ENCODE measurements at places on chromosomes 6 and 20. TPM values are rescaled to one million over a fixed set of nuclear protein-coding genes. Genes with fewer than 3 reads are reported as not detected.
A peak's percentile ranks its signal among the peaks of the same experiment; 100 is the strongest.

DNA sequence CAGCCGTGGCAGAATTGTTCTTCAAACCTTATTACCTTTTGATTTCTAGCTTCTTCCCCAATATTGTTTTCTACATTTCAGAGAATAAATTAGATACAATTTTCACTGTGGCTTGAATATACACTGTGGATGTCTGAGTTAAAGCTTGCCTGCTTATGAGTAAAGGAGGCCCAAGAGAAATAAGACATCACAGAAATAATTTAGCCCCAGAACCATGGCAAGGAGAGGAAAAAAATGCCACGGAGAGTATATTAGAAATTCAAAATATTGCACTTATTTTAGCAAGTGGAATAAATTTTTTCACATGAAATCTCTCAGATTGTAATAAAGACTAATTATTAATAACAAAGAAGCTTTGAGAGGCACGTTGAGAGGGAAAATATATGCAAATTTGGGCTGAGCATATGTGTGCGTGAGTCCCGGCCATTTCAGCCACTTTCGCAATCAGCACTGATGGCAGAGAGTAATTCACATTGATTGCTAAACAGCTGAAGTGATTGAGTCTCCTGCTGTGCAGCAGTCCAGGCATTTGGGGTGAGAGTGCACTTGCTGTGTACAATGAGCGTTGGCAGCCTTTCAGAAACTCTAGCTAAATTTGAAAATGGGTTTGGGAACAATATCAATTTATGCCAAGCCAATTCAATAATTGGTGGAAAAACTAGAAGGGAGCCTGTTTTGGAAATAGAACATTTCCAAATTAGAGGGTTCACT lies 596.0 kb downstream of the EPM2A start:
- H3K4me1 ChIP-seq: 0 out of 2 replicates have a peak, but pooled peaks cover 1% of the 10 kb centered on the region
- no peak overlapping the region for H3K4me3 ChIP-seq
- H3K27ac ChIP-seq: no peak overlapping the region
- peak; percentile 65 for DNase-seq

GRCh38 chr20:44018259-44018941 lies 103.7 kb downstream of the TOX2 start:
- H3K27me3 ChIP-seq: no peaks in the 10 kb centered on the region
- H3K4me3 ChIP-seq: no peak overlapping the region
- DNase-seq: peak; percentile 93
- H3K4me1 ChIP-seq: peaks cover 13% of the 10 kb centered on the region
- no peaks in the 10 kb centered on the region for H3K36me3 ChIP-seq

ZC2HC1B gene
- not detected for total RNA-seq

DNA sequence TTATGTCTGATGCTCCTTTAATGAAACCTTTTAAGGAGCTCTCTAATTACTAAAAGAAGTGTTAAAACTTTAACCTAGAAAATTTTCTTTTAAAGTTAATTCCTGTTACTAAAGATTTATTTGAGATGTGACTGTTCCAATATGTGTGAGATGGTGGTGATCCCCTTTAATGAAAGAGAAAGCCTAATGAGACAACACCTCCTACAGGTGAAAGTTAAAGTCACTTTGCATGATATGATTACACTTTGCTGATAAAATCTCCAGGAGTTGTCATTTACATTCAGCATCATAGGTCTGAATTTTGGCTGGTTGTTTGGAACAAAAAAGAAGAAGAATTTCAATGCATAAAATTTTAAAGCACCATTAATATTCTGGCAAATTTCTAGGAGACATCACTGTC lies 307.4 kb downstream of the TRDN start:
- no peak for DNase-seq
- no peak overlapping the region for H3K27ac ChIP-seq
- H3K4me3 ChIP-seq: no peak overlapping the region
- H3K36me3 ChIP-seq: no peaks in the 10 kb centered on the region
- no peaks in the 10 kb centered on the region for H3K4me1 ChIP-seq

DNA sequence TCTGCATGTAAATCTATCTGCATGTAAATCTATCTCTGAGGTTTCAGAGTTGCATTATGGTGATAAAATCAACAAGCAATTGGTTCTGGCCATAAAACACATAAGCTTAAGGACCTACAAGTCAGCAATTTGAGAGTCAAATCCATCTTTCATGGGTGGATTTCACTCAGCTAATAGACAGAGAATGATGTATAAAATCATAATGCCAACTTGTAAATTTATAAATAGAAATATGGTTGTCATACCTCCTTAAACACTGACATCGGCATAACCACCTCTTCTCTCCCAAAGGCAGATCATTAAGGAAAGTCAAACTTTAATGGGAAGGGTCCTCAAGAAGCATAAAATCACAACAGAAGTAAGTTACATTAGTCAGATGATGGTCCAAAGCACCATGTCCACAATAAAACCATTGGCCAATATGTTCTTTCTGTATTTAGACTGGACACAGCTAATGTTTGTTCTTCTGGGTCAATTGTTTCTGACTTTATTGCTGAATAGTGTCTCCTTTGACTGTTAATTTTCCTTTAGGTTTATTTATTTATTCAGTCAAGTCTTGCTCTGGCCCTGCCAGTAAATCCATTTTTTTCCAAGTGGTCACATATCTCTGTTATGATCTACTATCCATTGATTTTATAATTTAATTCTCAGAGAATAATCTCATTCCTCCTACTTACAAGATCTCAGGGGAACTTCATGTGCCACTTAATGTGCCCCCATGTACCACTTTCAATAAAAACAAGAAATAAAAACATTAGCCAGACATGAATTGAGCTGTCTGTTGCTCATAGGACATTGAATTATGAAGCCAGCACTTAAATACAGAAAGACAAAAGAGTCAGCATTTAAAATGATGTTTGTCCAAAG lies 382.9 kb upstream of the IRAK1BP1 start:
- no peaks in the 10 kb centered on the region for H3K27me3 ChIP-seq
- H3K36me3 ChIP-seq: no peaks in the 10 kb centered on the region
- no peak for DNase-seq
- no peak overlapping the region for H3K27ac ChIP-seq
- H3K4me3 ChIP-seq: no peak overlapping the region
- peaks cover under 1% of the 10 kb centered on the region for H3K4me1 ChIP-seq

FAM217A gene
- not detected for total RNA-seq

- H3K4me3 ChIP-seq: no peak overlapping the region
- H3K27ac ChIP-seq: no peak overlapping the region
- no peak for DNase-seq
- no peaks in the 10 kb centered on the region for H3K36me3 ChIP-seq
- peaks cover 20% of the 10 kb centered on the region for H3K4me1 ChIP-seq
These were observed 33.4 kb upstream of the MRPS18A start for GRCh38 chr6:43720999-43721398.

DNA sequence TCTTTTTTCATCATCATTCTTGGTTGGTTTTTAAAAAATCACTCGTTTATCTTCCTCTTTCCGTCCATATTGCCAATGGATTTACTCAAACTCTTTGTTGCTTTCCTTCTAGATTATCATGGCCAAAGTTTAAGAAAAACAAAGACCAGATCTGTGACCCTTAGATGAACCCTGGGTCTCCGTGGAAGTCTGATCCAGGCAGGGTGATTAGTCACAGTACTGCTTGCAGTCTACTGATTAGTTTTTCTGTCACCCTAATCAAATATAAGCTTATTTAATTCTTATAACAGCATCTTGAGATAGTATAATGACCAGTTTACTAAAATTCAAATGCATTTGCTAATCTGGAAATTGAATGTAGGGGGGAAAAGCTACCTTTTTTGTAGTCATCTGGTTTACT lies 6.0 kb upstream of the SMIM28 start:
- H3K4me1 ChIP-seq: no peaks in the 10 kb centered on the region
- no peaks in the 10 kb centered on the region for H3K36me3 ChIP-seq
- no peak overlapping the region for H3K4me3 ChIP-seq
- H3K27ac ChIP-seq: no peak overlapping the region

GRM1 gene
- not detected for total RNA-seq

DNA sequence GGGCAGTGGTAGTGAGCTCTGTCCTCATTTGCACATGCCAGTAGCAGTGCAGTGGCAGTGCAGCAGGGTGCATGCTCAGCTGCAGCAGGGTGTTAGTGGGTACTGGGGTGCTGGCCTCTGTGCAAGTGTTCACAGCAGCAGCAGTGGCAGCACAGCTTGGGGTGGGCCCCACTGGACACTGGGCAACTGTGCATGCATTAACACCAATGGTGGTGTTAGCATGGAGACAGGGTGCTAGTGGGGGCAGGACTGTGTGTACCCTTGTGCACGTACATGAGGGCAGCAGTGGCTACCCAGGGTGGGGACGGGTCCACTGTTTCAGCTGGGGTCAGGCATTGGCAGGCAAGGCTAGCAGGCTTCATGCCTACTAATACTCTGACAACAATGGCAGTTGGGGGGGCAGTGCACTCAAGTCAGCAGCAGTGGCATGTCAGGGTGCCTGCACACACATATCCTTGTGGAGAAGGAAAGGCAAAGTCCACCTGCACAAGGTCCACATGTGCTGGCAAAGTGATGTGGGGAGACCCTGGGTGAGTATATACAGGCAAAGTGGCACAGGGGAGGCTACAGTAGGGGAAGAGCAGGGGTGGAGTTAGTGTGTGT lies 60.2 kb downstream of the UNC5CL start:
- DNase-seq: no peak
- H3K27me3 ChIP-seq: peaks cover 12% of the 10 kb centered on the region
- no peak overlapping the region for H3K27ac ChIP-seq

DNA sequence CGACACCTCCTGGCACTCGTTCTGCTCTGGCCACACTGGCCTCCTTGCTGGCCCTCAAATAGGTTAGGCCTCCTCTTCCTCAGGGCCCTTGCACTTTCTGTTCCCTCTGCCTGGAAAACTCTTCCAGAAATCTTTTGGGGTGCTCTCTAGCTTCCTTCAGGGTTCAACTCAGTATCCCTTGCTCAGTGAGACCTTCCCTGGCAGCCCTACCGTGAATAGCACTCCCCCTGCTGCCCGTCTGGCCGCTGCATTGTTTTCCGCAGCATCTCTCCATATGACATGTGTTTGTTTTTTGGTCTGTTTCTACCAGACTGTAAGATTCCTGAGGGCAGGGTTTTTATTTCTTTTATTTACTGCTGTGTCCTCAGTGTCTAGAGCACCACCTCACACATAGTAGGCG lies 6.7 kb downstream of the DDX27 start:
- peaks cover 1% of the 10 kb centered on the region for H3K4me1 ChIP-seq
- H3K4me3 ChIP-seq: no peak overlapping the region
- peaks cover 58% of the 10 kb centered on the region for H3K36me3 ChIP-seq
- DNase-seq: no peak

DNA sequence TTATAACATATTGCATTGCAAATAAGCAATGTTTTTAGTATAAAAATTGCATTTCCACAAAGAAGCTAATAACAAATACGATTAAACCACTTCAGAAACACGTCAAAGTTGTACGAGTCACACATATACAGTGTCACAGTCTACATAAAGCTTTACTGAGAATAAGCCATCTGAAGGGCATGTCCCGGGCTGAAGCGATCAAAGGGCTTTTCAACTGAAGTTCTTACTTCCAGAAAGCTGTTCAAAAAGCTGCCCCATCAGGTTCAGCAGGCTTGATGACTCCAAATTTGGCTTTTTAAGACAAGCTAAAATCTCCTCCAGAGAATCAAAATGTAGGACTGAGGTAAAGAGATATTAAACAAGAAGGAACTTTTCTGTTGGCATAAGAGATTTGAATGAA lies 37.5 kb upstream of the HAO1 start:
- DNase-seq: no peak
- H3K27ac ChIP-seq: no peak overlapping the region
- peaks cover 3% of the 10 kb centered on the region for H3K4me1 ChIP-seq
- no peak overlapping the region for H3K4me3 ChIP-seq
- H3K36me3 ChIP-seq: peaks cover 4% of the 10 kb centered on the region

DNA sequence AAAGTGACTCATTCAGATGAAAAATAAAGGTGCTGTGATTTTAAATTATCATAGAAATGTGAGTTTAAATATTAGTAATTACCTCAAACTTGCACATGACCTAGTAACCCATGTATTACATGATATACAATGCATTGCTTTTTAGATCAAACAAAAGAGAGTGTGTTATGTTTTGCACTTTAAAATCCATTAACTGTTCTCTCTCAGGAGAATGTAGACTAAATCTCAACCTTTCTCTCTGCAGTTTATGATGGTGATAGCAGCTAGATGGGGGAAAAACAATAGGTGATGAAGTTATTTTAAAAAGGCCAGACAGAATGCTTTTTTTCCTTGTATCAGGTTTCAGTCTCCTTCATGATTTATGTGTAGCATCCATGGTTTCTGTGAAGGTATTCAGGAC lies 404.4 kb upstream of the RNF217 start:
- H3K4me1 ChIP-seq: no peaks in the 10 kb centered on the region
- no peak for DNase-seq
- H3K4me3 ChIP-seq: no peak overlapping the region
- no peaks in the 10 kb centered on the region for H3K27me3 ChIP-seq

DNA sequence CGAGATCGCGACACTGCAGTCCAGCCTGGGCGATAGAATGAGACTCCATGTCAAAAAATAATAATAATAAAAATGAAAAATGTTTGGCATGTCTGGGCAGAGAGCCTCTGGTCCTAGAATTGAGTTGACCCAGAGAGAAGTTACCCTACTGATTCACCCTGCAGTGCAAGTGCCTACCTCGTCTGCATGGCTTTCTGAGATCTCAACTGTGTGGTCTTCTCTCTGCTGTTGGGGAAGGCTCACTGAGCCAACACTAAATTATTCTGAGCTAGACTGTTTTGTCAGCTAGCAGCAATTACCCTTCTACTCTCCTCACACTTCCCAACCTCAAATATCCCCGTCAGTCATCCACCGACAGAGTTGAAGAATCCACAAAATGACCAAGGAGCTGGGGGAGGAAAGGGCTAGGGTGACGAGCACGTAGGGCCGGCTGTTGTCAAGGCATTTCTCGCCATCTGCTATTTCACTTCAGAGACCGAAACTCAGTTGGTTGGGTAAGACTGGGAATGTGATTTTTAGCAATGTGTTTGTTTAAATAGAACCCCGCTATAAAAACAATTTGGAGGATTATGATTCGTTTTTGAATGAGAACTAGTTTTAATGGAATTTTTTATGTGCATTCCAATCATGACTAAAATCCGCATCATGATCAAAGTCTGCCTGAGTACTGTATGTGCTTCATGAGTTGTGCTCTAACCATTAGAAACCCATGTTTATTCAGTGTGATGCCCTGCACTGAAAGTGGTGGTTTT lies 9.4 kb downstream of the MAS1 start:
- H3K27ac ChIP-seq: peak overlapping the region; percentile 54
- no peak overlapping the region for H3K4me3 ChIP-seq
- H3K27me3 ChIP-seq: peaks cover 1% of the 10 kb centered on the region
- no peaks in the 10 kb centered on the region for H3K36me3 ChIP-seq
- peaks cover 8% of the 10 kb centered on the region for H3K4me1 ChIP-seq

TSPYL4 gene
- 22.0 TPM for total RNA-seq

Measured in IMR-90 (cell line).